ENCODE measurements at places on chromosomes 12 and 14.

DNA sequence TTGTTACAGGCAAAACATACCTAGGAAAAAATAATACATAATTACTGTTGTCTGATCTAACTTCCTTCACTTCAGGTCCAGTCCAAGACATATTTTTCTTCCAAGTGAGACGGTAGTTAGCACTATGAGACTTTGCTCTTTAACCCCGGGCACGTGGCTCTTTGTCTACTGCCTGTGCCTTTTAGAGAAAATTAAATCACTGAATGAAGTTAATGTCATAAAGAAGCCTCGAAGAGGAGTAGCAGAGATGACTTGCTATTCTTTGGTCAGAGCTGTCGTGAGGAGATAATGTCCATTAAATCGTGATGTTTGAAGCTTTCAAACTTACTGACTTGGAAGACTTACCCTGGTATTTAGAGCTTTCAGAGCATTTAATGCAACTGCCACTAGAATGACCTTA lies 8.7 kb downstream of the TESPA1 start:
- DNase-seq = no peak

- no peak for DNase-seq
Measured at GRCh38 chr14:31164115-31164514, 43.5 kb downstream of the HECTD1 start.

DNA sequence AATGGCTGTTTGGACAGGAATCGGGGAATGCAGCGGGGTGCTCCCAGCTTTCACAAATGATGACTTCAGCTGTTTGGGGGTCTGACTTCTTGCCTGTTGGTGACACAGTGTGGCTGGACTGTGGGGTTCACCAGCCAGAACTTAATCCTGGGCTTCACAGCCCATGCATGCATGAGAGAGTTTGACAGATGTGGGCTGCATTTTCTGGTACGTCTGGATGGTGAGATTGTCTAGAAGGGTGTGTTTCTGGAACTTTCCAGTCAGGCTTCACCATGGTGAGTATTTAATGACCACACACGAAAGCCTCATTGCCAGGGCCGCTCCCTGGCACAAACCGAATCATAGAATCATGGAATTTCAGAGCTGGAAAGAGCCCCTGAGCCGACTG lies 29.6 kb downstream of the CHST11 start:
- no peak for DNase-seq

GRCh38 chr14:86712176-86712575 lies 1182.2 kb downstream of the FLRT2 start:
- no peak for DNase-seq

- no peak for DNase-seq
Measured at GRCh38 chr14:70188659-70189455, at the start of gene SLC8A3. Gene SLC8A3, minus strand, starts transcription at chr14:70188951. Its CDS starts 20,529 bp downstream, at chr14:70168422.

DNA sequence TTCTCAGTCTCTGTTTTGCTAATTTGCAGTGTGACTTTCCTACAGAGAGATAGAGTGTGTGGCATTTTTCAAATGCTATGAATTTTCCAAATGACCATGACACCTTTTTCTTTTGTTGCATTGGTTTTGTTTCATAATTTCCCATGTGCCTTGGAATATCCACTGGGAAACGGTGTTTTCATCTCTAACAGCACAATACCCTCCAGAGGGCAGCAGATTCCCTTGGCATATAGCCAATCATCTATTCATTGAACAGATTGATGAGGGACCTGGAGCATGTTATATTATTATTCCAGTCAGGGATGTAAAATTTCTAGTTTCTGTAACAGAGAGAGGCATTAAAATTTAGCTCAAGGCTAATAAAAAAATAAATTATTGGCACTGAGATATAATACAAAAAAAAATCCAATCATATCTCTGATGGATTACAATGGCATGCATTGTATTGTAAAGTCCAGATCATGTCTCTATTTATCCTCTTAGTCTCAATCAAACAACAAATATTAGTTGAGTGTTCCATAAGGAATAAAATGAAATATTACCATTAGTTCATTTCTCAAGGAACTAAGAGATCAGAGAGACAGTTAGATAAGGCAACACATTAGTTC lies 29.6 kb upstream of the NTN4 start:
- DNase-seq = no peak

All from activated B cell treated with CpG ODN at 0.5 μM for 24 hours (primary cell).